ENCODE measurements at places on chromosomes 12 and 14. TPM values are rescaled to one million over a fixed set of nuclear protein-coding genes. Genes with fewer than 3 reads are reported as not detected.

The RNASE3 gene
- not detected for total RNA-seq

The TAS2R7 gene
- total RNA-seq: not detected

The DHRS2 gene
- total RNA-seq: 1.4 TPM

The ARMH4 gene
- total RNA-seq: 22.0 TPM

The PPP1R13B gene
- total RNA-seq: 42.0 TPM

The HHIPL1 gene
- total RNA-seq: 1.4 TPM

The ASB8 gene
- total RNA-seq: 27.0 TPM

The KRT85 gene
- total RNA-seq: not detected

The EAPP gene
- 36.8 TPM for total RNA-seq

The KRT77 gene
- 0.27 TPM for total RNA-seq

The GPRC5D gene
- not detected for total RNA-seq

The FRMD6 gene
- 71.3 TPM for total RNA-seq

The FAM234B gene
- 20.5 TPM for total RNA-seq

The ALX1 gene
- total RNA-seq: 7.0 TPM

The SLC8B1 gene
- 77.7 TPM for total RNA-seq

The MYH6 gene
- 0.50 TPM for total RNA-seq

The GPR135 gene
- 2.7 TPM for total RNA-seq

The AVPR1A gene
- total RNA-seq: 5.1 TPM

The LIN7A gene
- 32.7 TPM for total RNA-seq

The GPD1 gene
- total RNA-seq: 9.0 TPM

The FBXO34 gene
- total RNA-seq: 37.2 TPM

The OTUB2 gene
- 3.0 TPM for total RNA-seq

The TMBIM6 gene
- total RNA-seq: 686 TPM

The SOAT2 gene
- 1.9 TPM for total RNA-seq

The PLA2G1B gene
- total RNA-seq: not detected

The TBK1 gene
- total RNA-seq: 16.6 TPM

The DYRK2 gene
- 80.5 TPM for total RNA-seq

The OASL gene
- total RNA-seq: 0.19 TPM

The PRH2 gene
- not detected for total RNA-seq

The PSME1 gene
- total RNA-seq: 142 TPM

The PRORP gene
- total RNA-seq: 33.9 TPM

The CAND1 gene
- total RNA-seq: 219 TPM

The VWF gene
- total RNA-seq: 0.70 TPM

The CCDC197 gene
- total RNA-seq: not detected

The GLI1 gene
- 22.7 TPM for total RNA-seq

The NEUROD4 gene
- 3.3 TPM for total RNA-seq

The ANGEL1 gene
- total RNA-seq: 28.4 TPM

The ATP5F1B gene
- 828 TPM for total RNA-seq

The SERPINA3 gene
- total RNA-seq: 7.1 TPM

The EIF2S3B gene
- 0.80 TPM for total RNA-seq

Measured in type B pancreatic cell (in vitro differentiated cells).